ENCODE measurements at places on chromosomes 2 and 18.

DNA sequence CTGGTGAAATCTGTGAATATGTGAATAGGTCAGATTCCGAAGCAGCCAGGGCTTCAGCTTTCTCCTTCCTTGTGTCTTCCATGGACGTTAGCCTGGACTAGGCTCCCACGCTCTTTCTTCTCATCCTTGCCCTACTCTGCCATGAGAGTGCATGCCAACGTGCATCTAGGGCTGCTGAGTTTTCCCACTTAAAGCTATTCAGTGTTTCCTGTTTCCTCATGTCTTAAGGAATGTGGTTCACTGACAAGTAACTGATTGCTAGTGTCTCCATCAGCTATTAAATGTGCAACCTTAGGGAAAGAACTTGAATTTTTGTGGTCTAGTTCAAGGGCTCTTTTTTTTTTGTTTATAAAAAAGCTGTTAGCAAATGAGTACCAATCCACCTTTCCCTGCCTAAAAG lies 642.3 kb upstream of the LINC00305 start:
- DNase-seq, result no peak

- DNase-seq, result no peak
These were observed 106.9 kb downstream of the HDAC4 start for GRCh38 chr2:239293775-239294430.

GRCh38 chr2:82120115-82120514 lies 1815.6 kb upstream of the LRRTM1 start:
- DNase-seq, result no peak

DNA sequence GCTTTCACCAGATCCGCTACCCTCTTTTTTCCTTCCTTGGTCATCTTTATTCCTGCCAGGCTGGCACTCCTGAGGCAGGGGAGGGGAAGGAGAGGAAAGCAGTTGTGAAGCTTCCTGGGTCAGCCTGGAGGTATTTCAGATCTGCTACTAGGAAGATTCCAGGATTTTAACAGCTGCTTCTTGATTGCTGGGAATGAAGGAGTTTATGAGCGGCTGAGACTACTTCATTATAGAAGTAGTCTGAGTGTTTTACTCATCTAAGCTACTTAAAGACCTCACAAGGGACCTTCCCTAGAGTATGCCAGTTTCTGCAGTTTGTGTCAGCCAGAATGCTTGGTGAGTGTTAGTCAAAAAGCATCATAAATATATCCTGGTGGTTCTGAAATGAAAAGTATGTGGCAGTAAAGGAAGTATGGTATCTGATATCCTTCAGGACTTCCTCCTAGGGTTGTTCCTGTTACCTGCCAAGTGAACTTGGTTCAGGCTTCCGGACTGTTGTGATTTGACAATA lies 1.9 kb downstream of the TANC1 start:
- no peak for DNase-seq

DNA sequence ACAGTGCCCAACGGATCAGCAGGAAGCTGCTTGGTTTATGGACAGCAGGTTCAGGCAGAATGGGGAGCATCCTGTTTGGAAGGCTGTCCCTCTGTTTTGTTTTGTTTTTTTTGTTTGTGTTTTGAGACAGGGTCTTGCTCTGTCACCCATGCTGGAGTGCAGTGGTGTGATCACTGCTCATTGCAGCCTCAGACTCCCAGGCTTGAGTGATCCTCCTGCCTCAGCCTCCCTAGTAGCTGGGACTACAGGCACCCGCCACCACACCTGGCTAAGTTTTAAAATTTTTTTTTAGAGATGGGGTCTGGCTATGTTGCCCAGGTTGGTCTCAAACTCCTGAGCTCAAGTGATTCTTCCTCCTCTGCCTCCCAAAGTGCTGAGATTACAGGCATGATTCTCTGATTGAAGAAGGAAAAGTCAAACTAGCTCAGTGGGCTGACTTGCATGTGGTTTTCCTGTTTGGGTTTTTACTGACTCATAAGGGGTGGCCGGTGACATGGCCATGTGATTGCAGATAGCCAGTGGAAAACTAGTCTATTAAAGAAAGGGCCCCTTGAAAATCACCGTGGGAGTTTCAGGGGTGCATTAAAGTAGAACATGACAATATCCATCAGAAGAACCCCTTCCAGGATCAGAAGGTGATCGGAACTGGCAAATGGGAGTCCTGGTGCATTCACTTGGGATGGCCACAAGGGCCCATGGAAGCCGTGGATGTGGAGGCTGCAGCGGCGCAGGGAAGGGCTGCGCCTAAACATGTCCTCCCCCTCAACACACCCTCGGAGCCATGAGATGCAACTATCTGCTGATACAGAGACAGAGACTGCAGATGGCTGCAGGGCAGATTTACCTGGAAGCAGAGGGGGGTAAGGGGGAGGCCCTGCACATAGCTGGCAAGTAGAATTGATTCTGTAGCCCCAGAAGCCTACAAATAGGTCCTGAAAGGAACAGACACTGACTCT lies 26.5 kb downstream of the AQP12B start:
- no peak for DNase-seq

- DNase-seq, result no peak
These were observed 5.1 kb downstream of the HNMT start for GRCh38 chr2:137969418-137969765.

- DNase-seq, result no peak
These were observed 16.1 kb downstream of the ITPRID2 start for GRCh38 chr2:181907635-181908034.

All from head of caudate nucleus (tissue), 42 donors.